ENCODE measurements at places on chromosomes 3 and 15. TPM values are rescaled to one million over a fixed set of nuclear protein-coding genes. Genes with fewer than 3 reads are reported as not detected.

Gene ANKDD1A
- total RNA-seq, result 2.4 TPM

Gene SCN11A
- total RNA-seq, result 0.27 TPM

- no peak for DNase-seq
Measured at GRCh38 chr3:47098910-47099309, 65.0 kb downstream of the SETD2 start.

GRCh38 chr3:122186372-122186771 is 2.9 kb downstream of the CASR start:
- DNase-seq, result no peak

Gene ARRDC4
- 4.2 TPM for total RNA-seq

DNA sequence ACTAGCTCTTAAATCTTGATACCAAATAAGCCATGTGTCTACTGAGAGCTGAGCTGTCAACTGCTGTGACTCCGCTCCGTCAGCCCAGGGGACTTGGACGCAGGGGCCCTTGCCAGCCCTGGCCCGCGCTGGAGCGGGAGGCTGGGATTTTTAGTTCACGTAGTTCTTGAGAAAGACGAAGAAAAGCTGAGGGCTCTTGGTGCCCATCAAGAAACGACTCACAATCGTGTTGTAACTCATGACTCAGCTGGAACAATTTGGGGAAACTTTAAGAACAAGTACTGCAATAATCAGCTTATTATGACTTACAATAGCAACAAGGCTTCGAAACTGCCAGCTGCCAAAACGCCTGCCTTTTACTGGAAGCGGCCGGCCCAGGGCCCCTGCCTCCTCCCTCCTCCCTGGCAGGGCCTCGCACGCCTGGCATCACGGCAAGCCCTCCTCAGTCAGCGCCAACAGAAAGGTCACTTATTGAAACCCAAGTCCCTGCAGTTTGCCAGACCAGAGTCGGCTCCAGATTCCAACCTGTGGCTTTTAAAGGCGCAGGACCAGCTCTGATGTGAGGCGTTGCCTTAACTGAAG is 60.3 kb downstream of the RGMA start:
- peak; percentile 26 for DNase-seq

DNA sequence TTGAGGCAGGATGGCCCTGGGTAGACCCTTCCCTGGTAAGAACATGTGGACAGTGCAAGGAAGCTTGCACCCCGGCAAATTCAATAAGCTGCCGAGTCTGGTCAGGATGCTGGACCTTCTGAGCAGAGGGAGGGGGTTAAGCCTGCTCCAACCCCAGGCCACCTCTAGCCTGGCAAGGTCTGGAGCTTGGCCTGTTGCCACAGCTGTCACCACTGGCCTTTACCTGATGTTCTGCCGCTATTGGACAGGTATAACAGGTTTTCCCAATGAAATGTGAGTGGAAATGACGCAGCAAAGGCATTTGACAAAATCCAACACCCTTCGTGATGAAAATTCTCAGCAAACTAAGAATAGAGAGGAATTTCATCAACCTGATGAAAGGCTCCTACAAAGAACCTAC is 699 bp upstream of the MESP1 start:
- no peak for DNase-seq

GRCh38 chr3:18223974-18224373 is 201.2 kb downstream of the SATB1 start:
- DNase-seq, result no peak

- DNase-seq, result no peak
Measured at GRCh38 chr3:48516571-48516970, 12.6 kb upstream of the SHISA5 start.

- no peak for DNase-seq
Measured at GRCh38 chr3:193905541-193906396, 230.2 kb upstream of the HES1 start.

DNA sequence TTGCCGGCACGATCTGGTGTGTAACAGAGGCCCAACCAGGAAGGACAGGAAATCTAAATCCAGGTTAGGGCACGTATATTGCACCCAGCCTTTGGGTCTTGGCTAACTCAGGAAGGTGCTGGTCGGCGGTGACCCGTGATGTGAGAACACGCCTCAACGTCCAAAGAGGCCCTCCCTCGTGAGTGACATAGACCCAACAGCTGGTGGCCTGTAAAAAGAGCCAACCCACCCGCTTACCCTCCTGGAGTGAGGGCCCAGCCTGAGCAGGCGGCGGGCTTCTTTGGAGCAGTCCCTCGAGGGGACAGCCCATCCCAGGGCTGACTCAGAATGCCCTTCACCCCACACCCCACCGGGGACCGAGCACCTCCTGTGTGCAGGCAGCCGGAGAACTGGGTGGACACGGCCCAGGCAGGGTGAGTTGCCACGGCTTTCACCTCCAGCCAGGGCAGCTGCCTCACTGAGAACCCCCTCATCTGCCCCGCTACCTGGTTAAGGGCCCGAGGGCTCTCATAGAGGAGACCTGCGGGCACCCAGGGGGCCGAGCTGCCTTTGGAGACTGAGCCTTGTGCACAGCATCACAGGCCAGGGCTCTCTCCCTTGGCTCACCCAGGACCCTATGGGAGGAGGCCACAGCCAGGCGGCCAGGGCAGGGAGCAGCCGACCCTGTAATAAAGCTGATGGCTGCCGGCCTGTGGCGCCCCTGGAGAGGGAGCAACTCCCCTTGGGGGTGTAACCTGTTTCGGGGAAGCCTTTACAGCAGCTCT is 41.8 kb downstream of the ZNF710 start:
- no peak for DNase-seq

DNA sequence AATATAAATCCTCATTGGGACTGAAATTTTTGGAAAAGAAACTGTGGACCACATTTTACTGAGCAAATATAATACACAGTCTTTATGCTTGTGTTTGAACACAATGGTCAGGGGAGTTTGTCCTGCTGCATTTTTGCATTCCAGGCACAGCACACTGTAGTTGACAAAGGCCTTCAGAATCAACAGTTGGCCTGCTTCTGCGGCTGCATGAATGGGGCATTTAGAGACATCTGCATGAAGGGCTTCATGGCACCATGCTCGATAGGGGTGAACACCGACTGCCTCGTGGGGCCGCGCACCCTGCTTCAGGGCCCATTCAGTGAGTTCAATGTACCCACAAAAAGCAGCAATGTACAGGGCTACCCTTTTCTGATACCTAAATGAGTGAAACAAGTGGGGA is 15.4 kb upstream of the COMMD2 start:
- no peak for DNase-seq

GRCh38 chr15:64898406-64898805 is 13.3 kb upstream of the ANKDD1A start:
- DNase-seq, result no peak

GRCh38 chr3:150721285-150722130 is 17.8 kb upstream of the ERICH6 start:
- no peak for DNase-seq

- DNase-seq, result no peak
Measured at GRCh38 chr3:49609314-49609713, 55.0 kb downstream of the BSN start.

DNA sequence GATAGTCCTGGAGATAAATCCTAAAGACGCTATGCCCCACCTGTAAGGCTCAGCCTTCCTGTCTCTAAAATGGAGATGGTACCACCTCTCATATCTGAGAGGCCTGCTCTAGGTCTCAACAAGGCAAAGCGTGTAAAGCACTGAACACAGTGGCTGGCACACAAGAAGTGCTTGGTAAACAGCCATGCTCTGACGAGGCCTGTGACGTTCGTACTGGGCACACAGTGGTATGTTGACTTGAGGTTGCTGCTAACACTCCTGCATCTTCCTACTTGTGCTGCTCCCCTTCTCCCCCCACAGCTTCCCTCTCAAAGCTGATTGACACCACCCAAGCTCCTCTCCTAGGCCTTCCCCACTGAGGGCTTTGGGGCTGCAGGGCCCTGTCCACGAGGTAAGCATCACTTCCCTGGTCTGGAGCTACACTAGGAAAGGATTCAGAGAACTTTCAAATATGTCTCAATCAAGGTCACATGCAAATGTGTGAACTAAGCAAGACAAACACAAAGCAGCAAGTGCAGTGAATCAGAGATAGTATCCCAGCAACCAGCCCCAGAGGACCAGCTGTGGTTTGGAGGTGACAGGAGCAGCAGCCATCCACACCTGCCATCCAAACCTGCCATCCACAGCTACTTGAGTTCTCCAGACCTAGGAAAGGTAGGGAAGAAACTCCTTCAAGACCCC is 177.5 kb downstream of the STT3B start:
- DNase-seq, result no peak

DNA sequence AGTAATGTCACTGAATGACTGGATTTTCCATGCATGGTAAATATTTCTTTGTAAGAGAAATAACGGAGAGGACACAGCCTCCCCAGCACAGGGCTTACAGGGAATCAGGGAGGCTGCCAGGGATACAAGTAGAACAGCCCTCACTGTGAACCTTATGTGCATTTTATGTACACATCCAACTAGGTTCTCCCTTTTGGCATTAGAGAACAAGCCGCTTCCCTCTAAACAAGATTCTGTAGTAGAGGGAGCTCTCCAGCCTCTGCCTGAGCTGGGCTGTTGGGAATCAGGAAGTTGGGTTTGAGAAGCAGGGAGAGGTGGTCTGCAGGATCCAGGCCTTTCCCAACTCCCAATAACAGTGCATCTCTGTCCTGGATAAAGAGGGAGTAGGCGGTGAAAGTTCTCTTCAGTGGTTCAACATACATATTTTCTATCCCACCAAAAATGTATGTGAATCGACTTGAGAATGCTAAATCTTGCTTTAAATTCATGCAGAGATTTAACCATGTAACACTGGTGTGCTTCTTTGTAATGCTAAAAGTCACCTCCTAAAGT is 83.7 kb downstream of the ARNT2 start:
- DNase-seq, result no peak

Measured in kidney epithelial cell (primary cell).